ENCODE measurements at places on chromosomes 16 and 17.

- no peak for DNase-seq
Measured at GRCh38 chr16:83095941-83096692, 469.3 kb downstream of the CDH13 start.

- DNase-seq: no peak
Measured at GRCh38 chr17:48603959-48604769, 622 bp downstream of the HOXB6 start.

DNA sequence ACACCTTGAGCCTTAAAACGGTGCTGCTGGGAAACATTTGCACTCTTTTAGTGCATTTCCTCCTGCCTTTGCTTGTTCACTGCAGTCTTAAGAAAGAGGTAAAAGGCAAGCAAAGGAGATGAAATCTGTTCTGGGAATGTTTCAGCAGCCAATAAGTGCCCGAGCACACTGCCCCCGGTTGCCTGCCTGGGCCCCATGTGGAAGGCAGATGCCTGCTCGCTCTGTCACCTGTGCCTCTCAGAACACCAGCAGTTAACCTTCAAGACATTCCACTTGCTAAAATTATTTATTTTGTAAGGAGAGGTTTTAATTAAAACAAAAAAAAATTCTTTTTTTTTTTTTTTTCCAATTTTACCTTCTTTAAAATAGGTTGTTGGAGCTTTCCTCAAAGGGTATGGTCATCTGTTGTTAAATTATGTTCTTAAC, 4.4 kb downstream of the SOX9 start:
- no peak for DNase-seq

DNA sequence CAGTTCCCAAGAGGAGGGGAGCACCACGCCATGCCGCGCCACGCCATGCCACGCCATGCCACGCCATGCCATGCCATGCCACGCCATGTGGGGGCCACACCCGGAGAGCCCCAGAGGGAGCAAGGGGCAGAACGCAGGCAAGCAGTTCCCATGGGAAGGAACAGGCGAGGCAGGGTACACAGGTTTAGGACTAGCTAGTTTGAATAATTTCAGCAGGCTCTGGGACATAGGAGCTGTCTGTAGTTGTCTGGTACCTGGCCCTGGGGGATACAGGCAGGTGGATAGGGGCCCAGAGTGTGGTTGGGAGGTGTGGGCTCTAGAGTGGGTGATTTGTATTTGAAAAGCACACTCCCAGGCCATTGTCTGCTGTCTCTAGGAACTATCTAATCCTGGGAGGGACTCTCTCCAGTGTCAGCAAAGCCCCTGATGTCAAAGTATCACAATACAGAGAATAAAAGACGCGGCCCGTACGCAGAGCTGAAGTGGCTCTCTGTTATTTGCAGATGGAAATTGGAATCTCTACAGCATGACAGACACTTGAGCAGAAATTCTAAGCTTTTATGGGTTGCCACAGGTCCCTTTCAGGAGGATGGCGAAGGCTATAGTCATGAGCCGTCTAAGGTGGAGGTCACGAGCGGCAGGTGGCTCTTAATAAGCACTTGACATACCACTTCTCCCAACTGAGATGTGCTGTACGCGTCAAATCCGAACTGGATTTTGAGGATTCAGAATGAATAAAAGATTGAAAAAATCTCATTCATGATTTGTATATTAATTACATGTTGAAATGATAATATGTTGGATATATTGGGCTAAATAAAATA, 220.8 kb upstream of the TNRC6C start:
- no peak for DNase-seq

- no peak for DNase-seq
Measured at GRCh38 chr17:42898147-42898811, 2.3 kb upstream of the G6PC1 start.

- DNase-seq: no peak
Measured at GRCh38 chr17:47993031-47993564, 22.2 kb downstream of the CDK5RAP3 start.

GRCh38 chr16:89210904-89211515, 6.5 kb upstream of the ZNF778 start:
- no peak for DNase-seq

- DNase-seq: no peak
Measured at GRCh38 chr17:34413443-34414119, 50.5 kb upstream of the CCL1 start.

GRCh38 chr16:3656491-3657468, 2.3 kb downstream of the DNASE1 start:
- DNase-seq: no peak

GRCh38 chr16:56281249-56281805, 90.0 kb downstream of the GNAO1 start:
- no peak for DNase-seq

DNA sequence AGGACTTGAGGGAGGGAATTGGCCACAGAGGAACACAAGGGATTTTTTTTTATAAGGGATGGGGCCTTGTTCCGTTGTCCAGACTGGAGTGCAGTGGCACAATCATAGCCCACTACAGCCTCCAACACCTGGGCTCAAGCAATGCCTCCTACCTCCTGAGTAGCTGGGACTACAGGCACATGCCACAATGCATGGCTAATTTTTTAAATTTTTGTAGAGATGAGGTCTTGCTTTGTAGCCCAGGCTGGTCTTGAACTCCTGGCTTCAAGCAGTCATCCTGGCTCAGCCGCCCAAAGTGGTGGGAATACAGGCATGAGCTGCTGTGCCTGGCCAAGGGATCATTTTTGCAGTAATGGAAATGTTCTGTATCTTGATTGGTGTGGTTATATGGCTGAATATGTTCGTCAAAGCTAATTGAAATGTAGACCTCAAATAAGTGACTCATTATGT, 56.9 kb downstream of the VMP1 start:
- no peak for DNase-seq

GRCh38 chr16:66273644-66274334, 92.7 kb upstream of the CDH5 start:
- no peak for DNase-seq

DNA sequence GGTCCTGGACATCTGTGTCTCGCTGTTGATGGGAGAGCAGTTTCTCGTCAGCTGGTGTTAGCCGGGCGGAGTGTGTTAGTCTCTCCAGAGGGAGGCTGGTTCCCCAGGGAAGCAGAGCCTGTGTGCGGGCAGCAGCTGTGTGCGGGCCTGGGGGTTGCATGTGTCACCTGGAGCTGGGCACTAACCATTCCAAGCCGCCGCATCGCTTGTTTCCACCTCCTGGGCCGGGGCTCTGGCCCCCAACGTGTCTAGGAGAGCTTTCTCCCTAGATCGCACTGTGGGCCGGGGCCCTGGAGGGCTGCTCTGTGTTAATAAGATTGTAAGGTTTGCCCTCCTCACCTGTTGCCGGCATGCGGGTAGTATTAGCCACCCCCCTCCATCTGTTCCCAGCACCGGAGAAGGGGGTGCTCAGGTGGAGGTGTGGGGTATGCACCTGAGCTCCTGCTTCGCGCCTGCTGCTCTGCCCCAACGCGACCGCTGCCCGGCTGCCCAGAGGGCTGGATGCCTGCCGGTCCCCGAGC, 17.9 kb downstream of the GAA start:
- DNase-seq: no peak

- no peak for DNase-seq
Measured at GRCh38 chr17:80665792-80666191, 121.2 kb downstream of the RPTOR start.

DNA sequence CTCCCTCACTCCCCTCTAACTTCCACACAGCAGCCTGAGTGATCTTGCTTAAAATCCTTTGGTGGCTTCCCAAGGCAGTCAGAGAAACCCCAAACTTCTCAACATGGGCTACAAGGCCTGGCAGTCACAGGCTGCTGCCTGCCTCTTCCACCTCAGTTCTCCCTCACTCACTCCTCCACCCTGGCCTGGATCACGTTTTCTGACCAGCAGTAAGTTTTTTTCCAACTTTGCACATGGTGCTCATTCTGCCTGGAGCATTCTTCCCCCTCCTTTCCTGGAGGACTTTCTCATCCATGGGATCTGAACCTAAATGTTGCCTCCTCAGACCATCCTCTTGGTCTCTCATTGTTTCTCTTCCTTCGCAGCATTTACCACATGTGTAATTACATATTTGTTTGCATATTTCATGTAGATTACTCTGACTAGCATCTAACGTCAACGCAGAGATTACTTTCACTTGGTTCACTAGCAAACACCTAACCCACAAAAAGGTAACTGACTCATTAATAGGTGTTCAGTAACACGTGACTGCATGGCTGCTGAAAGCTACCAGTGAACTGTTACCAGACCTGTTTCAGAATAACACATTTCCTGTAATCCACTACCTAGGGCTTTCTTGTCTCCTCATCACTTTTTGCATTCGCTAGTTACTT, 17.1 kb downstream of the GNA13 start:
- DNase-seq: no peak

GRCh38 chr17:72397687-72398086, 276.9 kb downstream of the SOX9 start:
- DNase-seq: no peak

DNA sequence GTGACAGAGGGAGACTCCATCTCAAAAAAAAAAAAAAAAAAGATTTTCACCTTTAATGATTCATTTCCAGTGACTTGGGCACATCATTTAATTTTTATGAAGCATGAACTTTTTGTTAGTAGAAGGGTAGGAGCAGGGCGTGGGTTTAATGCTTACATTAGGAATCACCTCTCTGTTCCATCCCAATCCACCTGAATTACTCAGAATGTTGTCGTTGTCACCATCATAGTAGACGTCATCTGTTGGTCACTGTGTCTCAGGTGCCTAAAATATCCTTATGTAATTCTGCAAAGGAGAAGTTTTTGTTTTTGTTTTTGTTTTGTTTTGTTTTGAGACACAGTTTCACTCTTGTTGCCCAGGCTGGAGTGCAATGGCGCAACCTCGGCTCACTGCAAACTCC, 38.3 kb upstream of the TEKT3 start:
- DNase-seq: no peak

DNA sequence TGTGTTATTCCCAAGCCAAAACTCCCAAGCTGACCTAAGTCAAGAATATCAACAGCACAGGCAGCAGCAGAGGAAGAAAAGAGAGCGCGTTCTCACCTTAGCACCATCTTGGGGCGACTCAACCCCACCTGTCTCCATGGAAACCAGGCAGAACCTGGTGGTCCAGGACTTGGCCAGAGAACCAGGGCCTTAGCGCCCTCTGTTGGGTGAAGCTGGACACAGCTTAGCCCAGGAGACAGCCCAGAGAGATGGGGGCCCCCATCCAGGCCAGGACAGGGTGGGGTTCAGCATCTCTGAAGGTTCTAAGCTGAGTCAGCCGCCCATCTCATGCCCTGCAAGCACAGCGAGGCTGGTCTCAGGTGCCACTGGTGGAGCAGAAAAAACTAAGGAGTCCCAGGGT, 60.1 kb upstream of the TMEM132E start:
- no peak for DNase-seq

GRCh38 chr17:21185061-21185460, 28.9 kb downstream of the TMEM11 start:
- DNase-seq: no peak

DNA sequence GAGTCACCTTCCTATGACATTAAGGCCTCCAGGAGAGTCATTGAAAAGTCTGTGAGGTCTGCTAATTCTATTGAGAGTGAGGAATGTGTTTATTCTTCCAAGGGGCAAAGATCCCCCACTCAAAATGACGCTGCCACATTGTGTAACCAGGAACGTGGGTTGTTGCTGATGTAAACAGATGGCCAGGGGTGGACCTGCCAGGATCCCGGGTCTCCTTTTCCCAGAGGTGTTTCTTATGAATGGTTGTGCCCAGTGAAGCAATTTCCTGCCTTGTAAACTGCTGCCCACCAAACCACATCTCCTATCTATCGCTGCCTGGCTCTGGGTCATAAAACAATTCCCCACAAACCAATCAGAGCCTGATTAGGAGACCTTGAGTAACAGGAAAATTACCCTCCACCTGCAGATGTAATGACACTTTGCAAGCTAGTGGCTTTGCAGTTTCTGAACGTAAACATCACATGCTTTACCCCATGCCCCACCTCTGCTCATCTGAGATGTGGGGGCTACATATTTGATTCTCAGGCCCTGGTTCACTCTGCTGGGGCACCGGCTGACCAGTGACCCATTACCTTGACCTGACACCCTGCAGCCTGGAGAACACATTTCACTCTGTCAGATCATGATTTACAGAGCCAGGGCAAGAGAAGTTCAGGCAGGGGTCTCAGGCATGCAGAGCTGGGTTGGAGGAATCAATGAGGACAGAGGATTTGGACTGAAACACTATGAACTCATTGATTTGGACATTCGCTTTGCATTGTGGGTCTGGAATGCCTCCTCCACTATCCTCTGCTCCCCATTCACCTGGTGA, 33.1 kb upstream of the DDX52 start:
- no peak for DNase-seq

GRCh38 chr17:77502626-77503292, 362.0 kb downstream of the SEC14L1 start:
- DNase-seq: no peak

- no peak for DNase-seq
Measured at GRCh38 chr17:33218698-33219601, 74.1 kb downstream of the ASIC2 start.

DNA sequence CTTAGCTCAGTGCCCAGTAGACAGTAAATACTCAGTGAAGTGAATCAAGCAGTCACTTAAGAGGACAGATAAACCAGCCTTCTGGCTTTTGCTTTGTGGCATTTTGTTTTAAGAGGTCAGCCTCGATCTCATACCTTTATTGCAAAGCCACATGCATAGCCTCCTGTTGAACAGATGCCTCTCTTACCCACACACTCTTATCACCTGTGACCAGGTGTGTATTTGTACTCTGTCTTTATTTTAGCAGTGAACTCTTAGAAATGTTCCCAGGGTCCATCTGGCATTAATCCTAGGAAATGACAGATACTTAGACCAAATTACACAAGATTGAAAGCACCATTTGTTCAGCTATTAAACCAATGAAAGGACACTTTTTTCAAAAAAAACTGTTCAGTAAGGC, 1426.5 kb downstream of the CDH11 start:
- no peak for DNase-seq

DNA sequence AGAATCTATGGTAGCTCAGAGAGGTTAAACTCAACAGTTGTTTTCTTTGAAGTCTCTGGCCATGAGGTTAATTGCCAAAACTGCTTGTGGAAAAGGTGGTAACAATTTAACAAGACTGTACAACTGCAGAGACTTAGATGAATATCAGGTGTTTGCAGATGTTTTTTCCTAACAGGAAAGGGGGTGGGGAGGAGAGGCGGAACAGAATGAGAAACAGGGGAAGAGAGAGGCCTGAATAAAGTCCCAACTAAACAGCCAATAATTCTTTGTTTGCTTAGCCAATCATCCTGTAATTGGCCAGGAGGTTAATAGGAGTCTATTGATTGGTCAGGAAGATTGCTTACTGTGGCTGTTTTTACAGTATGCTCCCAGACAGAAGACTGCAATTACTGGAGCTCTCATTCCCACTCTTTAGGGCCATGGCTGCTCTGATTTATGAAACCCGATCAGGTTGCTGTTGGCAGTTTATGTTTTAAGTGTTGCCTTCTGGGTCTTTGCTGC, 249.7 kb upstream of the TBX2 start:
- no peak for DNase-seq

GRCh38 chr16:65833171-65833871, 533.2 kb upstream of the CDH5 start:
- no peak for DNase-seq

- no peak for DNase-seq
Measured at GRCh38 chr16:12436201-12436657, 367.5 kb downstream of the CPPED1 start.

- DNase-seq: no peak
Measured at GRCh38 chr16:52212841-52213240, 334.1 kb downstream of the TOX3 start.

Measured in activated CD8-positive, alpha-beta memory T cell treated with anti-CD3 and anti-CD28 coated beads for 1 hour (primary cell).